Progenitor cell of endocrine pancreas (in vitro differentiated cells): ENCODE measurements at places on chromosomes 2 and 18.
A peak's percentile ranks its signal among the peaks of the same experiment; 100 is the strongest.

DNA sequence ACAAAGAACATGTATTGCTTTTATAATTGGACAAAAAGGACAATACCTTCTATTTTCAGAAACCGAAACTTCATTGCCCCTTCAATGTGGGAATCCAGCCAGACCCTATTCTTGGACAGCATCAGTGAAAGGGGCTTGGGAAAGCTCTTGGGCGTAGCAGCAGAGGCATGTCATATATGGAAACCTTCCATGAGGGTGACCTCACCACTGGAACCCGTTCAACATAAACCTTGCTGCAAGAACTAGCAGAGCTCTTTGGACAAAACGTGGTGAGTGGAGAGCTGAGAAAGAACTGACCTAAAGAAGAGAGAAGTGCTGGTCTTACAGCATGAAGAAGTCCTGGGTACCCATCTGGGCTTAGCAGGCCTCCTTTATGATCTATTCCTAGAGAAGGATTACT, 22.7 kb upstream of the ACTG2 start:
- no peak for DNase-seq

DNA sequence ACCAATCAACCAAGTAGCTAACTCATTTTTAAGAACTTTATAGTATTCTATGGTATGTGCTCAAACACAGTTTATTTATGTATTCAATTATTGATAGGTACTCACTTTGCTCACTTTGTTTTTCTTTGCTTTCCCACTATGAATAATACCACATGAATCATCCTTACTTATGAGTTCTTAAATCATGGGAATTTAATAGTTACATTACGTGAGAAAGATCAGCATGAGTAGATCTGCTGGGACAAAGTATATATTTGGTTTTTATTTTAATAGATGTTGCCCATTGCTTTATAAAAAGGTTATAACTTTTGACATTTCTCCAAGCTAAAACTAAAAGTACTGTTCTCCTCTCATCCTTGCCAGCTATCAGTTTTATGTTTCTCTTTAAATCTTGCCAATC, 390.7 kb downstream of the LRATD1 start:
- DNase-seq, result no peak

DNA sequence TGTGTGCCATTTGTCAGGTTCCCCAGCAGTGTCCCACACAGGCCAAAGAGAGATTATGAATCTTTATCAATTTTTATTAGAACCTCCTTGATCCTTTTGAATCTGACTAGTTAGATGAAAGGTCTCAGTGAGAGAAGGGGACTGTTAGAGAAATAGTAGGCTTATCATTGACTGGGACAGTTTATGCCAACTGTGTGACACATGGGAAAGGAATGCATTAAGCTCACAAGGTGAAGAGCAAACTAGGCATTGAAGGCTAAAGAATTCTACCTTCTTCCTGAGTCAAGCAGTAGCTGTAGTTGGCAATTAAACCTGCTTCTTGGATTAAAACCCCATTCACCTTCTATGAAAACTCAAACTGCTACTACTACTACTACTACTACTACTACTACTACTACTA, 389.6 kb upstream of the CDH19 start:
- DNase-seq, result no peak

DNA sequence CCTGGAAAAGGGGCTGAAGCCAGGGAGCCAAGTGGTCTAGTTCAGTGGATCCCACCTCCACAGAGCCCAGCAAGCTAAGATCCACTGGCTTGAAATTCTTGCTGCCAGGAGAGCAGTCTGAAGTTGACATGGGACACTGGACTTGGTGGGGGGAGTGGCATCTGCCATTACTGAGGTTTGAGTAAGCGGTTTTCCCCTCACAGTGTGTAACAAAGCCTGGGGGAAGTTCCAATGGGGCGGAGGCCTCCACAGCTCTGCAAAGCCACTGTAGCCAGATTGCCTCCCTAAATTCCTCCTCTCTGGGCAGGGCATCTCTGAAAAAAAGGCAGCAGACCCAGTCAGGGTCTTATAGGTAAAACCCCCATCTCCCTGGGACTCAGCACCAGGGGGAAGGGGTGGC, 144.4 kb downstream of the PTPRM start:
- no peak for DNase-seq

DNA sequence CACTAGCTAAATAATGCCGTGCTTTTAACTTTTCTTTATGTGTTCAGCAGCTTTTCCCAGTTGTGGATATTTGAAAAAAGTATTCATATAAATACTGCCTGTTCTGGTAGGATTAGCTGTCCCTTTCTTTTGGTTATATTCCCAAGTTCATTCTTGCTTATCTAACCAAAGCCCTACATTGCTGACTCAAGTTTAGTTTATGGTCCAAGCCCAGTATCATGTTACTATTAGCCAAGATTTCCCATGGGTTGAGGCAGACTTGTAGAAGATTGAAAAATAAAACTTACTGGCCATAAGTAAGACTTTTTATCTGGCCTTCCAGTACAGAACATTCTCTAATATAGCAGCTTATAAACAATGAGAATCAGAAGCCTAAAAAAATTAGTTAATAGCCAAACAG, 49.7 kb upstream of the NFE2L2 start:
- no peak for DNase-seq

- DNase-seq, result no peak
Observed at GRCh38 chr18:62037989-62038778, 145.4 kb upstream of the RNF152 start.

DNA sequence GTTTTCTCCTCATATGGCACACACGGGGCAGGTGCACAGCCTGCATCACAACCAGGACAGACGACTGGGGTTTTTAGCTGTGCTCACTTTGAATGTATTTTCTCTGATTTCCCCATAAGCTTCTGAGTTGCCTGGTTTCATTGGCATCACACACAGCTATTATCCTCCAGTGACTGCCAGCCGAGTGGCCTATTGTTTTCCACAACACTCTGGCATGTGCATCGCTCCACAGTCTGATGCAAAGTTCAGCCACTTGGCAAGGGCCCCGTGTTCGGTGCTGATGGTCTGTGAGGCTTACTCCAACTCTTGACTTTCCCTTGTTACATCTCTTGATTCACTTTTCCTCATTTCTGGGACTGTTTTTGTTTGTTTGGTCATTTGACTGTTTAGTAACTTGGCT, 593.1 kb downstream of the CBLN2 start:
- DNase-seq, result no peak

DNA sequence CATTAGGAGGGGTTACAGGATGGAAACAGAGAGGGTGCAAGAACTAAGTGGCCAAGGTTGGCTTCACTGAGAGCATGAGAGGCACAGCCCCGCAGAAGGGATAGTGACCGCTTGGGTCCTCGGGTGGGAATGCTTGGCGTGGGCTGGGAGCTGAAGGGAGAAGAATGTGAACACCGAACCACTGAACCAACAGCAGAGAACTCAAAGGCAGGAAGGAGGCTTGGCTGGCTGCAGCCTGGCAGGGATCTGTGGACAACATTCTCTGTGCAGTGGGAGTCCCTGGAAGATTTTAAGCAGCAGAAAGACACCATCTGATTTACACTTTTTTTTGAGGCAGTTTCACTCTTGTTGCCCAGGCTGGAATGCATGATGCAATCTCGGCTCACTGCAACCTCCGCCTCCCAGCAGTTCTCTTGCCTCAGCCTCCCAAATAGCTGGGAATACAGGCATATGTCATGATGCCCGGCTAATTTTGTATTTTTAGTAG, 33.9 kb downstream of the SOWAHC start:
- no peak for DNase-seq

- peak; percentile 56 for DNase-seq
Observed at GRCh38 chr2:207796585-207797350, 27.1 kb upstream of the FZD5 start.

- DNase-seq, result no peak
Observed at GRCh38 chr2:157468931-157469708, 25.2 kb upstream of the CYTIP start.

GRCh38 chr2:186645999-186646398, 47.9 kb upstream of the FAM171B start:
- no peak for DNase-seq

GRCh38 chr2:15942711-15943345, 2.5 kb downstream of the MYCN start:
- DNase-seq, result peak; percentile 19

GRCh38 chr2:88857274-88857741, 165.8 kb downstream of the RPIA start:
- DNase-seq, result no peak

- DNase-seq, result no peak
Observed at GRCh38 chr2:61937098-61937497, 31.6 kb downstream of the COMMD1 start.

GRCh38 chr2:173150963-173151362, 75.3 kb downstream of the MAP3K20 start:
- no peak for DNase-seq

DNA sequence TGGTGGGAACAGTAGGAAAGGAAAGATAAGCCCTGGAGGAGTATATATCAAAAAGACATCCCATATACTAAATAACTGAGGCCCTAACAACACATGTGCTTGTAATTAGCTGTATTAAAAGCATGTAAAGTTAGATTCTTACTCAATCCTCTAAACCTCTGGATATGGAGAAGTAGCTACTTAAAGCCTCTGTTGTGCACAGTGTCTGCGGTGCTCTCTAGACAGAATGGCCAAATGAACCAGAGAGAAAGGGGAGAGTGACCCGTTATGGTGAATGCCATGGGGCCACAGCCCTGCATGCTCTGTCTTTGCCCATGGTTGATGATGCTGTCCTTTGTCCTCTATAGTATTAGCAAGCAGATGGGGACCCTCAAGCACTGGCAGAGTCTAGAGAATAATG, 104.4 kb upstream of the SLC8A1 start:
- DNase-seq, result no peak

GRCh38 chr18:31680831-31681568, 3.4 kb downstream of the B4GALT6 start:
- DNase-seq, result no peak

DNA sequence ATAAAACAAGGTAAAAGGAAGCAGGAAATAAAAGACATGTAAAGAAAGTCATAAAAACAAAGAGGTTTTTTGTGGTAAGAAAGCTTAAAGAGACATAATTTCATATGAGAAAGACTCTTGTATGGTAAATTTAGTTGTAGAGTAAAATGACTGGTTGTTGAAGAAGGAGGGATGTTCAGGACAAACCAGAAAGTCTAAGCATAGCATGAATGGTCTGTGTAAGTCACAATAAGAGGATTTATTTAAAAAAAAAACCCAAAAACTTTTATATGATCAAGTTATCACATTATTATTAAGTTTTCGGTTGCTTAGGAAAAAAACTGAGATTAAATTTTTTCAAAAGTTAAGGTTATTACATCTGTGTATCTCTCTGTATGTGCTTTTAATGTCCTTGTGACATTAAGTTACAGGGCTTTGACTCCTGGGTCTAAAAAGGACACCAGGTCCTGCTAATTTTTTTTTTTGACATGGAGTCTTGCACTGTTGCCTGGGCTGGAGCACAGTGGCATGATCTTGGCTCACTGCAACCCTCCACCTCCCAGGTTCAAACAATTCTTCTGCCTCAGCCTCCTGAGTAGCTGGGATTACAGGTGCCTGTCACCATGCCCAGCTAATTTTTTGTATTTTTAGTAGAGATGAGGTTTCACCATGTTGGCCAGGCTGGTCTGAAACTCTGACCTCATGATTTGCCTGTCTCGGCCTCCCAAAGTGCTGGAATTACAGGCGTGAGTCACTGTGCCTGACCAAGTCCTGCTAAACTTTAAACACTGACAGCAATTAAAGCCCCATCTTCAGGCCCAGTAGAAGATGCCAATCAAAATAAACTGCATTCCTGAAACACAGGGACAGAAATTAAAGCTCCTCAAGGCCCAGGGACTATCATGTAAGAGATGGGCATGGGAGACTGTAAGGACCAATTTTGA, 14.2 kb upstream of the OXER1 start:
- DNase-seq, result no peak

GRCh38 chr2:190214426-190215194, 105.0 kb downstream of the HIBCH start:
- DNase-seq, result no peak

DNA sequence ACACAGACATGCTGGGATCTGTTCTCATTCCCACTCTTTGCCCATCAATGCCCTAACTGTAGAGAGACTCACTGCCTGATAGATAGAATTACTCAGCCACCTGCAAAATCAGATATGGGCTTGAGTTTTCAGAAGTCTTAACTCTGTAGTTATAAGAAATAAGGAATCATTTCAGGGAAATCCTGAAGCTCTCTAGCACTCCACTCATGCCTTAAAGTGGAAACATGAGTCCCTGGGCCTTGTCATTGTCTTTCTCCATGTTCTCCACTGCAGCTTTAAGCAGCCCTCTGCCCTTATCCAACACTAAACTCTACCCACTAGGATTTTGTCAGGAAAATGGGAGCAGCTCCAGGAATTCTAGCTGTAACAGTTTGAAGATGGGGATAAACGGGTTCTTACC, 192.5 kb downstream of the SNTG2 start:
- no peak for DNase-seq

- DNase-seq, result no peak
Observed at GRCh38 chr2:88307817-88308216, 137.7 kb downstream of the THNSL2 start.

DNA sequence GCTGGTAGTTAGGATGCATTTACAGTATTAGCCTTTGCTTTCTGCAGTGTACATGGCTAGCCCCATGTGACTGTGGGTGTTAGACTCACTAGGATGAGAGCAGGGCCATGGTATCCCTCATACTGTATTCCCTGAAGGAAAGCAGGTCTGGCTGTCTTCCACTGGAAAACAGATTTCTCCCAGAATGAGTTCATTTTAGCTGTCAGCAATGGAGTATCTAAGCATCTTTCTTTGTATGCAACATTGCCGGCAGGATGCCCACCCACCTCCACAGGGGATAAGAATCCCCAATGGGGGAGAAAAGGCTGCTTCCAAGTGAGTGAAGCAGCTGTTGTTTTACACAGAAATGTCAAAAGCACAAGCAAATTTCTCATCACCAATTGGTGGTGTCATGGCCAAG, 142.7 kb upstream of the KLHL14 start:
- no peak for DNase-seq

GRCh38 chr2:43027097-43027873, 199.1 kb downstream of the ZFP36L2 start:
- no peak for DNase-seq

GRCh38 chr2:74101574-74102300, 46.0 kb downstream of the BOLA3 start:
- no peak for DNase-seq

DNA sequence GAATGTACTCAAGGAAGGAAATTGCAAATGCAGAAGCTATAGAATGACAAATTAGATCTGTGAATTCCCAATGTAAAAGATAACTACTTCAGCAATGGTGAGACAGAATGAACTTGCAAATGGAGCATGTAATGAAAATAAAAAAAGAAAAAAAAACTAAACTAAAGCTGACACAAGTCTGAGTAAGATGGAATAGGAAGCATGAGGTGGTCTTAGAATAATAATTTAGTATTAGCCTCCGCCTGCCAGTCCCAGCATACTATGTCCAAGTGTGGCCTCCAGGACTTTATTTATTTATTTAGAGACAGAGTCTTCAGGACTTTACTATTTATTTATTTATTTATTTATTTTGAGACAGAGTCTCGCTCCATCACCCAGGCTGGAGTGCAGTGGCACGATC, 37.4 kb upstream of the SLC39A10 start:
- DNase-seq, result no peak

- DNase-seq, result no peak
Observed at GRCh38 chr2:61193670-61194561, 31.9 kb downstream of the C2orf74 start.
